ENCODE measurements at places on chromosomes 2 and 18. TPM values are rescaled to one million over a fixed set of nuclear protein-coding genes. Genes with fewer than 3 reads are reported as not detected.
A peak's percentile ranks its signal among the peaks of the same experiment; 100 is the strongest.

Gene CCL20
- not detected for total RNA-seq

Gene MYOM1
- total RNA-seq: 5.5 TPM

Gene ANKRD30BL
- 14.7 TPM for total RNA-seq

Gene RAB17
- total RNA-seq: 1.7 TPM

Gene DLGAP1
- 169 TPM for total RNA-seq

Gene SNORC
- 39.2 TPM for total RNA-seq

Gene UGGT1
- 37.4 TPM for total RNA-seq

Gene ASB18
- total RNA-seq: not detected

Gene RTP5
- total RNA-seq: 7.7 TPM

Gene OTOS
- 1.4 TPM for total RNA-seq

DNA sequence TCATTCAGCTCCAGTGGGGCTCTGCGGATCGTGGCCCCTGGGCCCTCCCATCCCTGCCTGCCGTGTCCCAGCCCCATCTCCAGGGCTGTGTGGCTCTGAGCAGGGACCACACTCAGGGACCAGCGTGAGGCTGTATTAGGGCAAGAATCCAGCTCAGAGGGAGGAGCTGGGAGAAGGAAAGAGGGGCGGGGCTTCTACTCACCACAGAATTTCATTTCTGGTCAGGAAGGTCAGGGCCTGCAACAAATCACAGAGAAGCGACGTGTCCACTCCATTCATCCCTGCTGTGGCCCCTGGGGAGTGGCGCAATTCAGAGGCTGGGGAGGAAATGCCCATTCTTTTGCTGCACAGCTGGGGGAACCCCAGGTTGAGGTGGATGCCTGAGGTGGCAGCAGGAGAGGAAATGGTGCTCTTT, 828 bp downstream of the CIB4 start:
- DNase-seq: no peak

GRCh38 chr2:236565879-236566402, 3.7 kb upstream of the ACKR3 start:
- no peak for DNase-seq

DNA sequence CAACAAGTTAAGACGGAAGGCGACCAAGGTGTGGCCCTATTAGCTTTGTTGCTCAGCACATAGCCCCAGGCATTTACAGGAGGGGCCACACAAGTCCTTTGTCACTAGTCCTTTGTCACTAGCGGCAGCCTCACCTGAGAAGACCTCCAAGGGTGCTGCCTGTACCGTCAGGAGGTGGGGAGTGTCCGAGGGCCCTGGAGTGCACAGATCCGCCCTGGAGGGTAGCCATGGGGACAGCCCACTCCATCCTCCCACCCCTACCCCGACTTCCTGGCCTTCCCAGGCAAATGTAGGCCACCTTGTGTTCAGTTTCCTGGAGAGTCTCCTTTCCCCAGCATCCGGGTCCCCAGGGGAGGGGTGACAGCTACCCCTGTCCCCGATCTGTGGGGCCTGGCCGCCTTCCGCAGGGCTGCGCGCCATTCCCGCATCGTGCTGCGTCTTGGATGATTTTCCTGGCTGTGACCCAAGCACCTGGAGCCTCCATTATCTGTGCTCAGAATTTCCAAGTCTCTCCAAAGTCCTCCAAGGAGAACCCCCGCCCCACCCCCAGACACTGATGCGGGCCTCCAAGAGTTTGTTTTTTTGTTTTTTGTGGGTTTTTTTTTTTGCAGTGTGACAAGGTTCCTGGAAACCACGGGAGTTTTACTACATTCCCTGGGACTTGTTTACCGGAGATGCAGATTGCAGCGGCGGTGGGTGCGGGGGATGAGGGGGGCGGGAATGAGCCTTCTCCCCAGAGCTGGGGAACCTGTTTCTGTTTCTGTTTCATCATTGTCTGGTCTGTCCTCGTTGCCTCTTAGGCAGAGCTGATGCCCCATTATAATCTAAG, 28.6 kb downstream of the TEX44 start:
- DNase-seq: no peak

DNA sequence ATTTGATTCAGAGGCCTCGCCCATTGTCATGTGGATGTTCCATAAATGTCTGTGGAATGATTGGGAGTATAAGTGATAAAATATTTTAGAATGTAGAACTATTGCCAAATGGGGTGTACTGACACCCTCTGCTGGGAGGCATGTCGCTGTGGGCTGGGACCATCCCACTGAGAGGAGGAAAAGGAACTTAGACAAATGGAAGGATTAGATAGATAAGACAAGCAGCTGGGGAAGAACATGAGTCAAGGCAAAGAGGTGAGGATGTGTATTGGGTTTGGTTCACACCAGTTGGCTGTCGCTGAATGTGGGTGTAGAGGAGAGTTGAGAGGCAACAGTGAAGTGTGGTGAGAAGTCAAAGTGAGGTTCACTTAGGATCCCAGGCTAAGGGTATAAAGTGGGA, 4.0 kb downstream of the C2orf74 start:
- DNase-seq: no peak

- DNase-seq: peak; percentile 41
Measured at GRCh38 chr2:66689456-66690051, 254.6 kb downstream of the MEIS1 start.

GRCh38 chr2:148527488-148528340, 116.8 kb upstream of the EPC2 start:
- DNase-seq: no peak

GRCh38 chr2:2748399-2749205, 417.5 kb upstream of the MYT1L start:
- DNase-seq: no peak

DNA sequence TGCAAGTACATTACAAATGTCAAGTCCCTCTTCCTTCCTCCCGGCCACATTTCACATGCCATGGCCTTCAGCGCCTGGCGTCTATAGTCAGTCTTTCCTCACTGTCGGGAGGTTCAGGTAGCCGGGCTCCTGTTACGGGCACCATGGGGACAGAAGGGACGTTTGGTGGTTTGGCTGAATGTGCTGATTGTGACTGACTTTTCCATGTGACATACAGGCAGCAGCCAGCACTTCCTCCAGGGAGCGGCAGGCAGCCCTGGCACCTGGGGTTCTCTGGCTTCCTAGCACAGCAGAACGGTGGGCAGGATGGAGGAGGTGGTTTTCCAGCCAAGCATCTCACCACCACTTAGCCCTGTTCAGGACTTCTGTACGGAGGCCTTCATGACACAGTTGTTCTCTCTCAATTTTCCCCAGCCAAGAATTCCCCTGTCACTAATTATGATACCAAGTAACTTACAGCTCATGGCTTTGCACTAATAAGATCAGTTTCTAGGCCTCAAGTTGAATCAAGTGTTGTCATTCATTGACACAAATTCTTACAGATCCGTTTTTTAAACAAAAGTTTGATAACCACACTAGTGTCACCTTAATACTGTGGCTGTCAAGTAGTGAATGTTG, 83.9 kb upstream of the REV1 start:
- no peak for DNase-seq

GRCh38 chr2:111667542-111668273, 216.3 kb downstream of the ANAPC1 start:
- DNase-seq: no peak

DNA sequence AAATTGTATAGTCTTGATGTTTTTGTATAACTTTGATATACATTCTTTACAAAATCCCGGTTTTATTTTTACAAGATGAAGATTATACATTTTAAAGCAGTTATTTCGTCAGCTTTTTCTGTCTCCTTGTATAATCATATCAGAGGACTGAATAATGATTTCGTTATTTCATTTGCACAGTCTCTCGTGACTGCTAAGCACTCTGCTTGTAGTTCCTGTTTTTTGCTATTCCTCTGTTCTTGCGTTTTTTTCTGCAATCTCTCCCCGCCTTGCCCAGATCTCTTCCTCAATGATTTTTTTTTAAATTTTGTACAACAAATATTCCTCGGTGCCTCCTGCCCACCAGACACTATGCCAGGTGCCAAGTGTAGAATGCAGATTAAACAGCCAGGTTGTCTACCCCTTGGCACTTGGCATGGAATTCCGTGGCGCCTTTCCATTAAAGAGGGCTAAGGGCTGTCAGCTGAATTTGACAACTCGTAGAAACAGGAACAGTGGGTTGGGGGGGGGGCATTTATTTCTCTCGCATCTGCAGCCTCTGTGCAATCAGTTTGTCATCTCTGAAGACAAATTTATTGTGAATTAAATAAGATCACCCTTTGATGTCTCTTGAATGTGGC, 69.6 kb downstream of the KLHL29 start:
- DNase-seq: no peak

DNA sequence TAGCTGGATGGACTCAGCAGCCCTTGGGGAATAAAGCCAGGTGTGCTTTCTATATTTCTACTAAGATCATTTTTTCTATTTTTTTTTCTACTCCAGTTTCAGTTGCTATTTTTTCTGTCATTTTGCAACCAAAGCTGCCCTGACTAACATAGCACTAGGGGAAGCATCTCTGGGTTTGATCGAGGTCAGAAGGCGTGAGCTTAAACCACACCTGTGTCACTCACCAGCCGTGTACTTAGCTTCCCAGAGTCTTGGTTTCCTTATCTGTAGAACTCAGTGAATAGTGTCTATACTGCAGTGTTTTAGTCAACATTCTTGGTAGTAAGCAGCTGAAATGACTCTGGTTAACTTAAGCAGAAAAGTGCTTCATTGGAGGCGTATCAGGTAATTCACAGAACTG, 489.6 kb upstream of the SPRED2 start:
- no peak for DNase-seq

GRCh38 chr2:25926984-25927756, 48.9 kb upstream of the ASXL2 start:
- no peak for DNase-seq

DNA sequence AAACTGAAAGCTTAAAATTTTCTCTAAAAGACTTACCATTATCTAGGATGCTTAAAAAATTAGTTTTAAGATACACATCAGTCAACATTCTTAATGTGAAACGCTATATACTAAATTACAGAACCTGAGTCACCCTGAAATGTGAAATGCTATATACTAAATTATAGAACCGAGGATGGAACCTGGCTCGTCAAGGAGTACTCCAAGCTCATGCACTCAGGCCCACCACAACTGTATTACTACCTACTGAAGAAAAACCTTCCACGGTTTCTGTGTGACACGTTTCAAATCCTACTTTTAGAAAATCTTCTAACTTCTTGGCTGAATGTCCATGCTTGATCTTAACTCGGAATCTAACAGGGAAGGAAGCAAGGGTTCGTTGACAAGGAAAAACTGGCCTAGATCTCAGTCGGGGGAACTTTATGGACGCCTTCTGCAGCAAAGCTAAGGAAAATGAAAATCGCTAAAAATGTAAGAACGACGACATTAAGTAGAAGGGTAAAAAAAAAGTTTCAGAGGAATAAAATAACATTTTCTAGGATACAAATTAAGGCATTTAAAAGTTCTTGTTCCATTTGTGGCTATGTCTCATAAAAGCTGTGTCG, 1.4 kb downstream of the PRKD3 start:
- no peak for DNase-seq

DNA sequence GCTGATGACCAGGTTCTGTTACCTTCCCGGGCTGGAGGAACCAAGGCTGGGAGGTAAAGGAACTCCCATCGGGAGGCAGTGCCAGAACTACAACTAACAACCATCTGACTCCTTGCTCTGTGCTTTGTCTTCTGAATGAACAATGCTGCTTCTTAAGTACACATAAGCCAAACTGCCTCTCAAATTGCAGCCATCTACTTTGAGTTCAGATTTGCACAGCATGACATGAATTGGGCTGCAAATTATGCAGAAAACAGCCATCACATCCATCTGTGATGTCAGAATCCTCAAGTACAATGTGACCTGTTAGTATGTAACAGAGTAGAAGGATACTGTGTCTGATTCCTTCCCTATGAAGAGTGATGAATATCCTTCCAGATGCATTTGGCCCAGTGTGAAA, 290.6 kb downstream of the ZNF521 start:
- no peak for DNase-seq

- no peak for DNase-seq
Measured at GRCh38 chr2:127672341-127673224, 2.7 kb downstream of the LIMS2 start.

- DNase-seq: no peak
Measured at GRCh38 chr2:237315829-237316225, 98.1 kb downstream of the COL6A3 start.

DNA sequence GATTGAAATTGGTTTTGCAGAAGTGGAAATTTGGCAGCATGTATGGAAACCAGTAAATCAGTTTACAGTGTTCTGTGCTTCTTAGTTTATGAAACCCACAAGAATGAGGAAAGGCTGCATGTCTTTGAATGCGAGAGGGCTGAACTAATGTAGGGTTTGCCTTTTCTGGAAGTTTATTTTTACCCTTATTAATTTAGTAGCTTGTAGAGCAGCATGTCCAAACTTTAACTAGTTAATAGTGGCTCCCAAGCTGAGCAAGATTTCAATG, 50.4 kb downstream of the LDLRAD4 start:
- DNase-seq: no peak

- DNase-seq: no peak
Measured at GRCh38 chr2:179141206-179141605, 91.3 kb upstream of the CCDC141 start.

GRCh38 chr18:7711495-7711894, 144.4 kb downstream of the PTPRM start:
- no peak for DNase-seq

Measured in dorsolateral prefrontal cortex (tissue), 122 donors.